ENCODE measurements at places on chromosomes 6 and 20. TPM values are rescaled to one million over a fixed set of nuclear protein-coding genes. Genes with fewer than 3 reads are reported as not detected.

Gene RNF5
- 164 TPM for polyA plus RNA-seq

Gene ENPP4
- 2.2 TPM for polyA plus RNA-seq

Gene GINS1
- 31.7 TPM for polyA plus RNA-seq

Gene EDN3
- polyA plus RNA-seq: 0.13 TPM

Gene FGD2
- 0.13 TPM for polyA plus RNA-seq

Gene TTLL9
- not detected for polyA plus RNA-seq

Gene MANEA
- polyA plus RNA-seq: 5.5 TPM

Gene HLA-DQA2
- polyA plus RNA-seq: not detected

Gene FLRT3
- polyA plus RNA-seq: 0.26 TPM

Gene RHAG
- polyA plus RNA-seq: not detected

Gene SPINT3
- not detected for polyA plus RNA-seq

DNA sequence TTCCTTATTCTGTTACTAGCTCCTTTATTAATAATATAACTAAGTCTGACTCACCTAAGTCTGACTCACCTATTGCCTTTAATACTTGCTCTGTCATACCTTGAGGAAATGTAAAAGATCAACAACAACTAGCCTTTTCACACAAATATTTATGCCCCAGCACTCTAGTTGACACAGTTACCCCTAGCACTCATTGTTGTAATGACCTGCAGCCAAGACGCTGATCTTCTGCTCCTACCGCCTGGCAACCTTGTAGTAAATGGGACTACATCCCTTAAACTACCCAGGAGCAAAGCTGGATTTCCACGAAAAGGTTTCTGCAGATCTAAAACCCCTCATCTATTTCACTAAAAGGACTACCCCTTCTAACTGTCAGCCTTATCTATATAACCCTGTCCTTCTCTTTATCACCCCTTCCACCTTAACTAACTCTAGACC, 90.0 kb downstream of the PLG start:
- DNase-seq: no peak

- DNase-seq: no peak
These were observed 125.6 kb upstream of the STXBP5 start for GRCh38 chr6:147078602-147079001.

DNA sequence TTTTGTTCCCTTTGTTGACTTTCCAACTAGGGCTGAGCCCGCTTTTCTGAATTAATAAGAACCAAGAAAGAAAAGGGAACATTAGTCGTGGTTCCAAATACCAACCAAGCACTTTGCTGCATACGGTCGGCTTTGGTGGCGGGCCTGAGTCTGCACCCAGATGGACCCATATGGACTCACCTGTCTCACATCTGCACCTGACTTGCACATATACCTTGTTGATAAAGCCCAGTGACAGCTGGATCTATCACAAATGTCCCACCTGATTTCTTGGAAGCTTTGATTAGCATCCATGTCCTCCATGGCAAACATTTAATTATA, 39.0 kb downstream of the TPD52L1 start:
- no peak for DNase-seq

- DNase-seq: no peak
These were observed 27.4 kb upstream of the LRRN4 start for GRCh38 chr20:6081236-6081635.

- DNase-seq: peak; percentile 52
These were observed 7.3 kb downstream of the CCDC167 start for GRCh38 chr6:37492236-37492972.

GRCh38 chr6:16450285-16450684, 211.9 kb downstream of the GMPR start:
- DNase-seq: no peak

- DNase-seq: peak; percentile 41
These were observed 100.5 kb downstream of the CDH4 start for GRCh38 chr20:61352346-61353260.

DNA sequence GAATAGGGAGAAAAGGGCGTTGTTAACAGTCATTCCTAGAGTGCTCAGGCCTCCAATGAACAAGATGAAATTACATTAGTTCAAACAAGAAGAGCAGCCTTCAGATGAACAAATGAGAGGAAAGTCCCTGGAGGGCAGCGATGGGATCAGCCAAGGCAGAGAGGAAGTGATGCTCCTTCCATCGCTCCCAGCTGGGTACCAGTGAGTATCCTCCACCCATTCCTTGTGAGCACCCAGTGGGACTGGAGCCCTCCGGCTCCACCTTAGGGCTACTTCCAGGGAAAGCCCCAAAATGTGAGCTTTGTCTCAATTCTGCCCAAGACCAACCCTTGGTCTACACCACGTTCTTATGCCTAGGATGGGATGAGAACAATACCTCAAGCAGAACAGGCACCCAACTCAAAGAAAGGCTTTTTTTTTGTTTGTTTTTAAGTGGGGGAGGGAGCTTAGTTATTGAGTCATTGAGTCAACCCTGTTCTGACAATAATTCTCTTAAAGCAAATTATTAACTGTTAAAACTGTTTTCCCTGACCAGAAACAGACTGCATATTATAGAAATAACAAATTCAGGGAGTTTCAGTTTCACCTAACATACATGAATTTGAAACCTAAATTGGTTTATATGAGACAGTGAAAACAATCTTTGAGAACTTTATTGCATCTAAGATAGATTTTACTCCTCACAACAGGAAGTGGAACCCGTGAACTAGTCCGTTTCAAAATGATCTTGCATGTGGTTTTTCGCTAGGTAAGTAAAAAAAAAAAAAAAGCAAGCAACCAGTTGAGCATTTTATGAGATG, 106.9 kb downstream of the IPCEF1 start:
- DNase-seq: no peak

DNA sequence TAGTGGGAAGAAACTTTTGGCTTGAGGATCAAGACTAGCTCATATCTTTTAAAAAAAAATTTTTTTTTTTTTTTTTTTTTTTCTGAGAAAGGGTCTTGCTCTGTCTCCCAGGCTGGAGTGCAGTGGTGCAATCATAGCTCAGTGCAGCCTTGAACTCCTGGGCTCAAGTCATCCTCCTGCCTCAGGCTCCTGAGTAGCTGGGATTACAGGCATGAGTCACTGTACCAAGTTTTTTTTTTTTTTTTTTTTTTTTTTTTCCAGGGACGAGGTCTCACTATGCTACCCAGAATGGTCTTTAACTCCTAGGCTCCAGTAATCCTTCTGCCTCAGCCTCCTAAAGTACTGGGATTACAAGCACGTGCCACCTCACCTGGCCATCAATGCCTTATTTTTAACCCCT, 27.9 kb downstream of the GCLC start:
- DNase-seq: no peak

DNA sequence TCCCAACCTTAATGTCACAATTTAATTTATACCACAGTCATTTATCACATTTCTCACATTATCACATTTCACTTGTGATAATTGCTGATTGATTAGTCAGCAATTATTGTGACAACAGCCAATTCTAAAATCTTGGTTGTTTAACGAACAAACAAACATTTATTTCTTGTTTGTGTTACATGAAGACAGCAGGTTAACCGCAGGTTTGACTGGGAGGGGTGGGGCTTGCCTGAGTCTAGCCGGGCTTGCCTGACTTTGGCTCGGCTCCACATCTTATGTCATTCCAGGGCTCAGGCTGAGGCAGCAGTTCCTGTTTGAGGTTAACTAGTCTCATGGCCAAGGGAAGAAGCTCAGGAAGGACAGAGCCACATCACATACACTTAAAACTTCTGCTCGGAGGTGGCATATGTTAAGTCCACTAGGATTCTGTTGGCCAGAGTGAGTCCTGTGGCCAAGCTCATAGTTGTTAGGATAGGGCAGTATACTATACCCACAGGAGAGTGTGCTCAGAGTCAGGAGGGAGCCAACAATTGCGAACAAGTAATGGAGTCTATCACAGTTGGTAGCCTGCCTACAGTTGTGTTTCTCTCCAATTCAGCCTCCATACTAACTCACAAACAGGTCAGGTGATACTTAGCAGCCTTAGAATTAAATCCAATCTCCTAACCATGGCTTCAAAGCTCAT, 90.0 kb upstream of the IFNGR1 start:
- peak; percentile 66 for DNase-seq

- DNase-seq: no peak
These were observed 95.1 kb downstream of the SNAP25 start for GRCh38 chr20:10313701-10314100.

DNA sequence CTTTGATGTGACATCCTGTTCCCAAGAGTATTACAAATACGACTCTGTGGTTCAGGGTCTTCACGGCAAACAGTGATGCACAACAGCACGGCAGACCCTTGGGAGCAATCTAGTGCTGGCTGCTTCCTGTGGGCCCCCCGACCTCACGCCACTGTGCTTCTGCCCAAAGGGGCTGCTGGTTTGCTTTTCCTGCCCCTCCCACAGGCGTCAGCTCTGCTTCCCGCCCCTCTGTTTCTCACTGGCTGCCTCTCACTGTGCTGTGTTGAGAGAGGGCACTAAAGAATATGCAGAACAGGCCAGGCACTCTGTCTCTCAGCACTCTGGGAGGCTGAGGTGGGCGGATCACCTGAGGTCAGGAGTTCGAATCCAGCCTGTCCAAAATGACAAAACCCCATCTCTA, 554.5 kb upstream of the AGPAT4 start:
- DNase-seq: no peak

DNA sequence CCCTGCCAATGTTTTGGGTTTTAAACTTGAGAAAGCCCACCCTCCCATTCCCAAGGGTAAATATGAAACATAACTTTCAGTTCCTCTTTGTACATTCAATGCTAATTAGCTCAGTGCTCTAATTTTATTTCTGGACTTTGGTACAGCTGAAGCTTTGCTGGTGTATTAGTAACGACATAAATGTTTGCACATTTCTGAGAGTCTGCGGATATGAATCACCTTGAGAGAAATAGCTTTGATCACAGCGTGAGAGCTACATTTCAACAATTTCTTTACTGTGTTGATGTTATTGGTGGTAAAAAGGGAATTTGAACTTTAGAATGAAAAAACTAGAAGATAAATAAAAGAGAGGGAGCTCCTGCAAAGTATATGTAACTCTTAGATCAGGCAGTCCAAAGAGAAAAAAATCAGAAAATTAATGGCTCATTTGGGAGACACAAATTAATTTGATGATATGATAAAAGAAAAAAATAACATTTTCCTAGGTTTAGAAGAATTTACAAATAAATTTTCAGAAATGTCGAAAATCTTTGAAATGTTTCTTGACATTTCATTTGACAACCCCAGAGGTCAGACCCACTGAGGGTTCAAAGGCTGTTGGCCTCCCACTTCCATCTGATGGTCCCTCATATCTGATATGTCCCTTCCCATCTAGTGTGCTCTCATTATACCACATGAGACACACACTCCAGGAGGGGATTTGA, 38.5 kb upstream of the CAP2 start:
- no peak for DNase-seq

DNA sequence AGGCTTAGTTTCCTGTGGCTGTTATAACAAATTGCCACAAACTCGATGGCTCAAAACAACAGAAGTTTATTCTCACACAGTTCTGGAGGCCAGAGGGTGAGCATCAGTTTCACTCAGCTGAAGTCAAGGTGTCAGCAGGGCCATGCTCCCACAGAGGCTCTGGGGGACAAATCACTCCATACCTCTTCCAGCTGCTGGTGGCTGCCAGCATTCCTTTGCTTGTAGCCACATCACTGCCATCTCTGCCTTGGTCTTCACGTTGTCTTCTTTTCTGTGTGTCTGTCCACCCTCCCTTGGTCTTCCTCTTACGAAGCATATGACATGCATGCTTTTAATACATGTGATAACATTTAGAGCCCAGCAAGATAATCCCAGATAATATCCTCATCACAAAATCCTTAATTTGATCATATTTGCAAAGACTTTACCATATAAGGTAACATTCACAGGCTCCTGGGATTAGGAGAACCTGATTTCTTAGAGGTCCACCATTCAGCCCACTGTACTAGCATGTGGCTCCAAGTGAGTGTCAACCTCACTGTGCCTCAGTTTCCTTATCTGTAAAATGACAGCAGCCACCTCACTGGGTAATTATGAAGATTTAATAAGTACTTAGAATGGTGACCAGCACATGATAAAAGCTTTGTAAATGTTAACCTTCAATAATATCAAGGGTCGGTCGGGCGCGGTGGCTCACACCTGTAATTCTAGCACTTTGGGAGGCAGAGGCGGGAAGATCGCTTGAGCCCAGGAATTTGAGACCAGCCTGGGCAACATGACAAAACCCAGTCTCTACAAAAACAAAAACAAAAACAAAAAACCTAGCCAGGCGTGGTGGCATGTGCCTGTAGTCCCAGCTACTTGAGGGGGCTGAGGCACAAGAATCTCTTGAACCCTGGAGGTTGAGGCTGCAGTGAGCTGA, 14.7 kb upstream of the PTGIS start:
- no peak for DNase-seq

DNA sequence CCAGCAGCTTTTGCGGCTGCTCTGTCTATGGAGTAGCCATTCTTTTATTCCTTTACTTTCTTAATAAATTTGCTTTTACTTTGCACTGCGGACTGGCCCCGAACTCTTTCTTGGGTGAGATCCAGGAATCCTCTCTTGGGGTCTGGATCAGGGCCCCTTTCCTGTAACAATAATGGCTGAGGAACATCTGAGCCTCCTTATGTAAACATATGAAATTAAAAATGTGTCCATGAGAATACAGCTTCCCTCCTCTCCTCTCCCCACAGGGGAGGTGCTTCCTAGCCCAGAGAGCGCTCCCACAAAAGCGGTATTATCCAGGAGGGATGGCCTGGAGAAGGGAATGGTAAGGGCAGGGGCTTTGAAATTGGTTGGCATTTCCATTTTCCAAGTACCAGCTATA, 81.1 kb downstream of the PSMG4 start:
- no peak for DNase-seq

- no peak for DNase-seq
These were observed 19.9 kb downstream of the GATA5 start for GRCh38 chr20:62455929-62456328.

DNA sequence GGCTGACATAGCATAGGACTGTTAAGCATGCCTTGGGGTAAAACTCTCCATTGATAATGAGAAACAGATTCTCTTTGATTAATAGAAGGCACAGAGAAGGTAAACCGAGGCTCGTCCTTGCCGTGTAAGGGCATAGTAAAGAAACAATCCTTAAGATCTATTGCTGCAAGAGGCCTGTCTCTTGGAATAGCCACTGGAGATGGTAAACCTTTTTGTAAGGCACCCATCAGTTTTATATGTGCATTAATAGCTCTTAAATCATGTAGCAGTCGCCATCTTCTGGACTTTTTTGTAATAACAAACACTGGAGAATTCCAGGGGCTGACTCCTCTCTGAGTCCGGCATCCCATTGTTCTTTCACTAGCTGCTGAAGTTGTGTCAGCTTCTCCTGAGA, 8.4 kb upstream of the ABHD12 start:
- DNase-seq: peak; percentile 83

- DNase-seq: peak; percentile 78
These were observed 1.5 kb downstream of the ID4 start for GRCh38 chr6:19838442-19839236.

- no peak for DNase-seq
These were observed 175.5 kb downstream of the BTBD3 start for GRCh38 chr20:12093057-12093796.

Measured in GM23338 (cell line).